Mammary epithelial cell (primary cell): ENCODE measurements at places on chromosomes 12 and 14. TPM values are rescaled to one million over a fixed set of nuclear protein-coding genes. Genes with fewer than 3 reads are reported as not detected.

The KLHDC1 gene
- total RNA-seq = 0.52 and 0.94 TPM in 2 replicates

The MARK3 gene
- total RNA-seq = 85.7 TPM

The EIF5 gene
- total RNA-seq = 142 TPM

The RNF212B gene
- total RNA-seq = not detected

The KRT71 gene
- total RNA-seq = not detected

The BLTP3B gene
- total RNA-seq = 18.8 and 20.8 TPM in 2 replicates

The GPRC5A gene
- 8.1 and 15.3 TPM in 2 replicates for total RNA-seq

The ZC2HC1C gene
- 0.89 and 1.2 TPM in 2 replicates for total RNA-seq

The FGF23 gene
- total RNA-seq = not detected in 2 replicates

The AKAP3 gene
- total RNA-seq = 0.83 TPM

The KRT6B gene
- 3,751 TPM for total RNA-seq

The MYO1H gene
- total RNA-seq = not detected in 2 replicates

The KRT82 gene
- not detected in 2 replicates for total RNA-seq

The ESYT1 gene
- total RNA-seq = 149 and 166 TPM in 2 replicates

The TSPAN11 gene
- total RNA-seq = 1.3 TPM

The SLC5A8 gene
- total RNA-seq = not detected

The SLC2A14 gene
- total RNA-seq = not detected in 2 replicates

The ADSS1 gene
- total RNA-seq = 0.53 and 1.5 TPM in 2 replicates

The CLEC7A gene
- not detected in 2 replicates for total RNA-seq

The MORN3 gene
- total RNA-seq = not detected

The KRT86 gene
- total RNA-seq = 27.4 and 34.9 TPM in 2 replicates

The GUCY2C gene
- total RNA-seq = not detected
